Foreskin keratinocyte (primary cell): ENCODE measurements at places on chromosomes 2 and 18. TPM values are rescaled to one million over a fixed set of nuclear protein-coding genes. Genes with fewer than 3 reads are reported as not detected.

Gene SLC9A4
- total RNA-seq: not detected in 2 replicates

Gene PSMA8
- total RNA-seq: not detected in 2 replicates

Gene AMER3
- total RNA-seq: not detected in 2 replicates

Gene RPL37A
- total RNA-seq: 3,814 and 4,088 TPM in 2 replicates

Gene LIMS2
- total RNA-seq: 0.17 and 0.18 TPM in 2 replicates

Gene ZNF385B
- total RNA-seq: 0.42 and 0.44 TPM in 2 replicates

Gene ARHGAP15
- total RNA-seq: not detected in 2 replicates

Gene SYT4
- total RNA-seq: not detected in 2 replicates

Gene KHK
- 2.4 and 2.6 TPM in 2 replicates for total RNA-seq
